ENCODE measurements at places on chromosomes 11 and 22. TPM values are rescaled to one million over a fixed set of nuclear protein-coding genes. Genes with fewer than 3 reads are reported as not detected.

The CD3G gene
- total RNA-seq = 0.34 TPM

The C22orf15 gene
- 0.41 TPM for total RNA-seq

The MAP6 gene
- 22.1 TPM for total RNA-seq

The LRRC4C gene
- total RNA-seq = 2.1 TPM

The KCNJ11 gene
- total RNA-seq = 0.83 TPM

The THAP12 gene
- total RNA-seq = 104 TPM

The LUZP2 gene
- total RNA-seq = not detected

DNA sequence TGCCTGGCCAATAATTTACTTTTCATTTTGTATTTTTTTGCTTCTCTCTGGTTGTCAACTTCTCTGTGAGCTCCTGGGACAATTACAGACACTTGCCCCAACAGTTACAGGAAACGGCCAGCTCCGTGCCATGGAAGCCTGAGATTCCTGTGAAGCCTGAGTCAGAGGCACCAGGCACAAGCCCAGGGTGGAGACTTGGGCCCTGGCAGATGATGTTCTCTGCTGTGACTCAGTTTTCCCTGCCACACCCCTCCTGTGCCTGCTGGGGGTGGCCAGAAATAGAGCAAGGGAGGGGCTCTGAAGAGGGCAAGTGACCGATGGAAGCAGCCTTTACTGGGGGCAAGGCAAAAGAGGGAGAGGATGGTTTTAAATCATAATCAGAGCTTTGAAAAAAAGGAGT lies 4.9 kb downstream of the ATP5MGL start:
- H3K27ac ChIP-seq = peak overlapping the region; percentile 60
- H3K36me3 ChIP-seq = no peaks in the 10 kb centered on the region
- H3K4me3 ChIP-seq = no peak overlapping the region

DNA sequence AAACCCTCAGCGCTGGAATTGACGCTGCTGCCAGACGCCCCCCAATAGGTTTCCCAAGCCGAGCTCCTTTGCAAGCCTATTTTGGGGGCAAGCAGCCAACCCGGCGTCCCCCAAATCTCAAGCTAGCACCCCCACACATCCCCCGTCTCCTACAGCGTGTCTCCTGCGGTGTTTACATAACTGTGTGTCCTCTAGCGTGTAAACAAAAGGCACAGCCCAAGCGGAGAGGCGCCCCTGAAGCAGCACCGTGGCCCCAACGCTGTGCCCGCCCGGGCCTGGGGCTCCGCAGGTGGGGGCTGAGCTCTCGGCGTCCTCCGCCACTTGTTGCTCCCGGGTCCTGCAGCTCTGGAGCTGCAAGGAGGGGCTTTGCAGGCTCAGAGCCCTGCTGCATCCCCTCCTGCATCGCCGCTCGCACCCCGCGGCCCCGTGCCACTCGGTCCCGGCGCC lies 1.6 kb downstream of the CADM1 start:
- H3K4me1 ChIP-seq = no peaks in the 10 kb centered on the region
- H3K27ac ChIP-seq = peak overlapping the region; percentile 72
- peak; percentile 14 for DNase-seq
- no peaks in the 10 kb centered on the region for H3K36me3 ChIP-seq

DNA sequence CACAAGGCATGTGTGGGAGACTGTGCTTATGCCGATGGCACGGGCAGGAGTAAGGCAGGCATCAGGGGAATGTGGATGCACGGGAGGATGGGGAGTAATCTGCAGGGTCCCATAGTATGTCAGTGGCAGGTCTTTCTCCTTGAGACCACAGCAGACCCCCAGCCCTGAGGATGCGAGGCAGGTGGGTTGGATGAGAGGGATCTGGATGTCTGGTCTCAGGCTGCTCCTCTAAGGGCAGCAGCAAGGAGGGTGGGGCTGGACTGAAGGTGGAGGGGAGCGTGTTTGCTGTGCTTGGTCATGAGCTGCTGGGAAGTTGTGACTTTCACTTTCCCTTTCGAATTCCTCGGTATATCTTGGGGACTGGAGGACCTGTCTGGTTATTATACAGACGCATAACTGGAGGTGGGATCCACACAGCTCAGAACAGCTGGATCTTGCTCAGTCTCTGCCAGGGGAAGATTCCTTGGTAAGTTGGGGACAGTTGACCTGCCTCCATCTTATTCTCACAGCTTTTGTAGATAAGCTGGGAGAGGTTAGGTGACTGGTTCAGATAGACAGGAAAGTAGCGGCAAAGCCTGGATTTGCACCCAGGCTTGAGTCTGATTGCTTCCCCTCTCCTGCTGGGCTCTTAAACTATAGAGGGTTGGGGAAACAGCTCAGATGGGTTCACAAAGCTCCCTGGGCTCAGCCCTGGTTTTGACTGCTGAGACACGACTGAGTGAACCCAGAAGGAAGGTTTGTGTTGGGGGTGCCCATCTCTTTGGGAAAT lies at the start of gene APOL1:
Gene APOL1, plus strand, starts transcription at position 380 of the 769 bp plus-strand sequence. CDS start 1,823 bp downstream, outside the sequence.
- DNase-seq = peak; percentile 64
- peak within 1 kb of the TSS; percentile 94 for H3K27ac ChIP-seq
- no peaks in the 10 kb centered on the region for H3K27me3 ChIP-seq

DNA sequence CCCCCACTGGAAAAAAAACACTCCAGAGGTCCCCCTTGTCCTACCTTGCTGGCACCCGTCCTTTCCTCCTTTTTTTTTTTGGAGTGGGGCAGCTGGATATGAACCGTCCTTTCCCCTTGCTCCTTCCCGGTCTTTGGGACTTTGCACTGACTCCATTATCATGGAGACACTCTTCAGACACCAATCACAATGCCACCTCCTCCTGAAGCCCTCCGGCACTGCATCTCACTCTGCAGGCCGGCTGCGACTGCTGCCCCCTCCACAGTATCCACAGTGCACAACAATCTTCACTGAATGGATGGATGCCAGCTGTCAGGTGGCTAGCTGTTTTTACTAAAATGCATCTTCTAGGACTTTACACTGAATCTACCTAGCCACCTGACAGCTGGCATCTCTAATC lies 12.7 kb upstream of the RGL4 start:
- H3K36me3 ChIP-seq = no peaks in the 10 kb centered on the region
- H3K4me3 ChIP-seq = no peak overlapping the region
- H3K27ac ChIP-seq = no peak overlapping the region
- H3K27me3 ChIP-seq = no peaks in the 10 kb centered on the region
- DNase-seq = no peak
- no peaks in the 10 kb centered on the region for H3K4me1 ChIP-seq

GRCh38 chr22:29112121-29112520 lies 39.3 kb downstream of the KREMEN1 start:
- H3K4me1 ChIP-seq = no peaks in the 10 kb centered on the region
- no peak overlapping the region for H3K4me3 ChIP-seq
- no peak for DNase-seq
- H3K27ac ChIP-seq = no peak overlapping the region
- no peaks in the 10 kb centered on the region for H3K27me3 ChIP-seq

- H3K27me3 ChIP-seq = no peaks in the 10 kb centered on the region
- no peak overlapping the region for H3K27ac ChIP-seq
- no peaks in the 10 kb centered on the region for H3K36me3 ChIP-seq
- no peak overlapping the region for H3K4me3 ChIP-seq
- no peaks in the 10 kb centered on the region for H3K4me1 ChIP-seq
Measured at GRCh38 chr11:69664103-69664775, 10.9 kb downstream of the LTO1 start.

GRCh38 chr11:73242251-73243092 lies 24.4 kb downstream of the P2RY2 start:
- H3K4me3 ChIP-seq = no peak overlapping the region
- no peaks in the 10 kb centered on the region for H3K36me3 ChIP-seq
- no peaks in the 10 kb centered on the region for H3K27me3 ChIP-seq
- no peak overlapping the region for H3K27ac ChIP-seq

Data from uterus (tissue), 4 donors.